ENCODE measurements at places on chromosomes 4 and X. TPM values are rescaled to one million over a fixed set of nuclear protein-coding genes. Genes with fewer than 3 reads are reported as not detected.

DNA sequence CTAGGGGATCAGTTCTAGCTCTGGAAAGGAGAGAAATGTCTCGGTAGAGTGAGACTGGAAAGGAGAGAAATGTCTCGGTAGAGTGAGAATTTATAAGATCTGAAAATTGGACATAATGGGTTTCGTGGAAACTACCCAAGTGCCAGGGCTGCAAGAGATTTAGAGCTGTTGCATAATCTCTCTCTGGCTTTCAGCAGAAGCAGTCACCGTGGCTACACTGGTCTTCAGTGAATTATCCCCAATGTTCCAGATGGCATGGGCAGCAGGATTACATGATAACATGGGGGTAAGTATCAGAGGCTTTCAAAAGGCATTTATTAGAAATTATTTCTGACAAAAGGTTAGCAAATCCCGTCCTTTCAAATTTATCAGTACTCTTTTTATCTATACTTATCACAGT lies 435.5 kb downstream of the NKX6-1 start:
- DNase-seq, result no peak

- DNase-seq, result no peak
Measured at GRCh38 chr4:115454228-115454627, 340.8 kb upstream of the NDST4 start.

CITED1 gene
- not detected for total RNA-seq

GRCh38 chrX:18390941-18391538 lies 34.4 kb upstream of the CDKL5 start:
- DNase-seq, result no peak

DNA sequence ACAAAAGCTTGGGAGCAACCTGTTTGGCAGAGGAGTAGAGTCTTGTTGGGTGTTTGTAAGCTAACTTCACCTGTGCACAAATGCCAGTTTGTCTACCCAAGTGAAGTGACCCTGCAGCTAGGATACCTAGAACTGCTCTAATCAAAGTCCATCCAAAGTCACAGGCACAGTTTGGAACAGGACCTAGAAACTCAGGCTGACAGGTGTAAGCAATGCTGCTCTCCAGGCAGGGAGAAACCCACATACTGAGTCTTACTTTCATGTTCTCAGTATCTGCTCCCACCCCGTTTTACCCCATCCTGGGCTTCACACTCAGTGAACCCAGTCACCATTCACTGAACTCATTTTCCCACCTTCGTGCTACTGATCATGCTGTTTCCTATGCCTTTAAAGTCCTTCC lies 40.3 kb downstream of the MAML3 start:
- DNase-seq, result no peak

DNA sequence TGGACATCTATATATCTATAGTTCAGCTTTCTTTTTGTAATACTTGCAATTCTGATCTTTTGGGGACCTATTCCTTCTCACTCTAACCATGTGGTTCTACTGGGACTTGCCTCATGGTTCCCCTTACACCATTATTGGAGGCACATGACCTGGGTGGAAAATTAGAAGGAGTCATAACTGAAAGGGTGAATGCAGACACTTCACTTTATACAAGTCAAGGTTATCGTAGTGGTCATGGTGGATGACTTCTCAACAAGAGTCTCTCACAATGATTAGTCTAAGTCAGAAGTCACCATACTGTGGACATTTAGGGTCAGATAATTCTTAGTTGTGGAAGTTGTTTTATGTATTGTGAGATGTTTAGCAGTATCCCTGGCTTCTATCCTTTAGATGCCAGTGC lies 10.5 kb upstream of the EIF4E start:
- DNase-seq, result no peak

ODAM gene
- not detected for total RNA-seq

- no peak for DNase-seq
Measured at GRCh38 chr4:121073004-121073435, 685 bp upstream of the NDNF start.

ITGB1BP2 gene
- 5.8 TPM for total RNA-seq

Measured in activated naive CD4-positive, alpha-beta T cell treated with anti-CD3 and anti-CD28 coated beads, Interleukin-2, amount 50 U/mL, for 72 hours (primary cell).